ENCODE measurements at places on chromosomes 12 and 14. TPM values are rescaled to one million over a fixed set of nuclear protein-coding genes. Genes with fewer than 3 reads are reported as not detected.

- no peak overlapping the region for H3K27ac ChIP-seq
- no peaks in the 10 kb centered on the region for H3K4me1 ChIP-seq
- H3K4me3 ChIP-seq, result no peak overlapping the region
- no peak for DNase-seq
Observed at GRCh38 chr14:59771577-59771976, 99.0 kb downstream of the RTN1 start.

Gene OR2AP1
- polyA plus RNA-seq, result not detected

GRCh38 chr14:72565149-72565559 lies 328.7 kb downstream of the DPF3 start:
- no peak for DNase-seq
- H3K27me3 ChIP-seq, result no peaks in the 10 kb centered on the region

- H3K36me3 ChIP-seq, result no peaks in the 10 kb centered on the region
- DNase-seq, result no peak
- no peaks in the 10 kb centered on the region for H3K4me1 ChIP-seq
Observed at GRCh38 chr12:125983784-125984500, 918.7 kb downstream of the AACS start.

Gene AQP5
- not detected for polyA plus RNA-seq

Gene LRRK2
- polyA plus RNA-seq, result not detected

Gene IFNG-AS1
- polyA plus RNA-seq, result 1.7 TPM

- no peak overlapping the region for H3K4me3 ChIP-seq
- DNase-seq, result no peak
- peaks cover 4% of the 10 kb centered on the region for H3K4me1 ChIP-seq
- no peaks in the 10 kb centered on the region for H3K36me3 ChIP-seq
- H3K27ac ChIP-seq, result no peak overlapping the region
Observed at GRCh38 chr12:209851-210250, 4.1 kb downstream of the SLC6A12 start.

Gene NOVA1
- polyA plus RNA-seq, result not detected

Gene GSC
- polyA plus RNA-seq, result not detected

GRCh38 chr12:103431387-103431786 lies 64.4 kb downstream of the C12orf42 start:
- H3K4me3 ChIP-seq, result no peak overlapping the region
- no peaks in the 10 kb centered on the region for H3K27me3 ChIP-seq
- H3K36me3 ChIP-seq, result no peaks in the 10 kb centered on the region
- no peak for DNase-seq
- peaks cover 5% of the 10 kb centered on the region for H3K4me1 ChIP-seq

GRCh38 chr14:63297372-63298063 lies 21.2 kb downstream of the GPHB5 start:
- H3K36me3 ChIP-seq, result no peaks in the 10 kb centered on the region
- no peak overlapping the region for H3K27ac ChIP-seq
- DNase-seq, result no peak

Gene PRDM4
- 13.3 TPM for polyA plus RNA-seq

Gene MGST1
- not detected for polyA plus RNA-seq

GRCh38 chr12:109782326-109782703 lies 50.9 kb downstream of the TRPV4 start:
- no peaks in the 10 kb centered on the region for H3K27me3 ChIP-seq
- no peak overlapping the region for H3K27ac ChIP-seq
- H3K4me1 ChIP-seq, result no peaks in the 10 kb centered on the region

Gene PPP4R4
- not detected for polyA plus RNA-seq

- no peaks in the 10 kb centered on the region for H3K4me1 ChIP-seq
- H3K27me3 ChIP-seq, result no peaks in the 10 kb centered on the region
- DNase-seq, result no peak
Observed at GRCh38 chr12:43306066-43306465, 245.9 kb downstream of the ADAMTS20 start.

- peaks cover 97% of the 10 kb centered on the region for H3K4me1 ChIP-seq
- peak overlapping the region; percentile 56 for H3K4me3 ChIP-seq
- DNase-seq, result peak; percentile 38
- H3K27me3 ChIP-seq, result no peaks in the 10 kb centered on the region
- H3K36me3 ChIP-seq, result peaks cover 24% of the 10 kb centered on the region
Observed at GRCh38 chr14:61355892-61356325, 34.5 kb downstream of the PRKCH start.

- H3K27ac ChIP-seq, result no peak overlapping the region
- H3K4me1 ChIP-seq, result peaks cover 7% of the 10 kb centered on the region
- no peak for DNase-seq
- H3K27me3 ChIP-seq, result no peaks in the 10 kb centered on the region
- H3K36me3 ChIP-seq, result peaks cover 70% of the 10 kb centered on the region
- H3K4me3 ChIP-seq, result no peak overlapping the region
Observed at GRCh38 chr12:50127546-50127945, 15.5 kb downstream of the COX14 start.

- no peak overlapping the region for H3K4me3 ChIP-seq
- no peaks in the 10 kb centered on the region for H3K36me3 ChIP-seq
- no peak overlapping the region for H3K27ac ChIP-seq
- H3K27me3 ChIP-seq, result no peaks in the 10 kb centered on the region
- DNase-seq, result no peak
Observed at GRCh38 chr12:60947533-60947932, 1312.7 kb upstream of the USP15 start.

DNA sequence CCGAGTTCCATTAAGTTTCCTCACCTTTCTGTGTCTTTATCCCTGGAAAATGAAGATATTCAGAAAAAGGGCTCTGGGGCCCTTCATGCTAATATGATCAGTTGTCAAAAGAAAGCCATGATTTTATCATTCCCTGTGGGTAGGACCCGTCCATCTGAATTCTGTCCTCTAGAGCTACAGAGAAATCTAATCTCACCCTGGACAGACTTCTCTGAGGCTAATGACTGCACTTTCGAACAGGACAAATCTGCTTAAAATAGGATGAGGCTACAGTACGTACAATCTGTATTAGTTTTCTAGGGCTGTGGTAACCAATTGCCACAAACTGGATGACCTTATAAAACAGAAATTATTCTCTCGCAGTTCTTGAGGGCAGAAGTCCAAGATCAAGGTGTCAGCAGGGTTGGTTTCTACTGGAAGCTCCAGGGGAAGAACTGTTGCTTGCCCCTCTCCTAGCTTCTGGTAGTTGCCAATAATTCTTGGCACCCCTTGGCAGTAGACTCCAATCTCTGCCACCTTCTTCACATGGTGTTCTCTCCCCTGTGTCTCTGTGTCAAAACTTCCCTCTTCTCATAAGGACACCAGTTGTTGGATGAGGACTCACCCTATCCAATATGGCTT lies 1.3 kb downstream of the AK7 start:
- no peak overlapping the region for H3K27ac ChIP-seq
- no peaks in the 10 kb centered on the region for H3K27me3 ChIP-seq
- no peak overlapping the region for H3K4me3 ChIP-seq
- H3K4me1 ChIP-seq, result peaks cover 13% of the 10 kb centered on the region
- DNase-seq, result no peak

DNA sequence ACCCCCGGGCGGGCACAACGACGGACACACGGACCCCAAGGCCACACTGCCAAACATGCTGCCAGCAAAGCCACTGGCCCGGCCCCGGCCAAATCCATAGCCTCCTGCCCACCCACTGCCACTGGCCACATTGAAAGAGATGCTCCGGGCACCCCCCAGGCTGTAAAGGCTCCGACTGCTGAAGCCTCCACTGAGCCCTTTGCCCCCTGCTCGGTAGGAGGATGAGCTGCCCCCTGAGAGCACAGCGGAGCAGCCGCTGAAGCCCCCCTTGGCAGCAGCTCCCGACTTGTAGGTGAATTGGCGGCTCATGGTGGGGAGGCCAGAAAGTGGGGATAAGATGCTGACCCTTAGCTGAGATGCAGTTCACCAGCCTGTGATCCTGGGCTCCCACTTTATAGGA lies at the start of gene KRT73:
TSS of gene KRT73 (minus strand) at position 344 of the 400 bp plus-strand sequence. CDS start at position 309, 35 bp downstream.
- H3K4me1 ChIP-seq, result peaks cover 6% of the 10 kb centered on the region
- H3K27ac ChIP-seq, result no peak within 1 kb of the TSS
- H3K27me3 ChIP-seq, result peaks cover 3% of the 10 kb centered on the region
- no peak within 1 kb of the TSS for H3K4me3 ChIP-seq
- no peaks in the 10 kb centered on the region for H3K36me3 ChIP-seq

Gene A2ML1
- not detected for polyA plus RNA-seq

Gene SLC10A1
- polyA plus RNA-seq, result 0.21 TPM

Gene KLHL28
- polyA plus RNA-seq, result 49.1 TPM

Data from CD4-positive, CD25-positive, alpha-beta regulatory T cell (primary cell).